ENCODE measurements at places on chromosomes 3 and 15.

DNA sequence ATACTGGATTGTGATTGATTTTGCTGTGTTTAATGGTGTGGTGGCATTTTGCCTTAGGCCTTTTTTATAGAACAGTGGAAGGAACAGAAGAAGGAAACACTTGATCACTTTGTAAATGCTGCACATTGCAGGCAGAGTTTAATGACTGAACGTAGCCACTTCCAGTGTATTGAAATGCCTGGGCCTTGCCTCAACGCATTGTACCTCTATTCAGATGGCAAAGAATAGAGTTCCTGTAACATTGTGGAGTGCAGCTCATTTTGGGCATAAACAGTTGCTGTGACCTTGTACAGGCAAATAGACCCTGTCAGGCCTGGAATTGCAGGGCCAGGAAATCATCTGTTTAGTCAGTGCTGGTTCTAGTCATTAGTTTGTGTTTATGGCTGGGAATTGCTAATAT is 225.0 kb downstream of the EPHA3 start:
- DNase-seq: no peak

DNA sequence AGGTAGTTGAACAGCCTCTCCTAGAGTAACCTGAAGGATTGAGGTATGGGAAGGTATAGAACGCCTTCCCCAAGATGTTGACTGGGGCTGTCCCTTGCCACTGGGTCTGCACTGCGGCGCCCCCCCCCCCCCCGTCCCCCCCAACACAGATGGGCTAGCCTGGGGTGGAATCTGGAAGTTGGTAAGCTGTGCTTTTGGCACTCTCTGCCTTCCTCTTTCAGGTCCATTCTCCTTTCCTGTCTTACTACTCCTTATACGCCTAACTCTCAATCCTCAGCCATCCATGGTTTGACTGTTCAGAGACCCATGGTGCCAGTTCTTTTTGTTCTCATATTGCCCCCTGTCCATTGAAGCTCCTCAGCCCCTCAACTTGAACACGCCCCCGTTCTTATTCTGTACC is 42.8 kb downstream of the MAP2K1 start:
- DNase-seq: no peak

- no peak for DNase-seq
Measured at GRCh38 chr3:159924411-159924810, 64.2 kb upstream of the IL12A start.

DNA sequence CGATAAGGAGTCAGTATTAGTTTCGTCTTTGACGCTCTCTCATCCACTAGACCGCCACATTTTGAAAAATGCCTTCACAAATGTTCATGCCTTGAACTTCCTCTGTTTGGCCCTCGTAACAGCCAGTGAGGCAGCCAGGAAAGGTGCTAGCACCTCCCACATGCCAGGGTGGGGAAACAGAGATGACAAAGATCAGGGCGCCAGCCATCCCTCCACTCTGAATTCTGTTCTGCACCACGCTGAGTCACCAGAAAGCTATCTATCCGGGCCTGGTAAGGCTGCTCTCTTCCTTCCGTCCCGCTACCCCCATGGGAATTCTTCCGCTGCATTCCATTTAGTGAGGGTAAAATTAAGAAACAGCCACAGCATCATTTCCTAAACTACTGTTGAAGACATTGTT is 31.3 kb upstream of the BCL2L10 start:
- DNase-seq: peak; percentile 52

DNA sequence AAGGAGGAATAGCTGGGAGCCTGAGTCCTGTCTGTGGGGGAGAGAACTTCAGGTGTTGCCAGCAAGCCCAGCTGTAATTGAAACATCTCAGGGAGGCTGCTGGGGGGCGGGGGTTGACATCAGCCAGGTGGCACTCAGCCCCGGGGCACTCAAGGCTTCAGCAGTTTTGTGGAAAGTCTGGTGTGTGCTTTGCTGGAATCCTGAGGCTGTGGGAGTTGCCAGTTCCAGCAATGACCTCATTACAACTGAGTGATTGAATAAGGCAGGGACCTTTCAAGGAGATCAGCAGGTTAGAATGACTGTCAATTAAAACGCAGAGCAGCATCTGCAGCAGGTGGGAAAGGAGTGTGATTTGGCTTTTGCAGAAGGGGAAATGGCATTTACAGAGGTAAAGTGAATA is 75.7 kb downstream of the FAM43A start:
- no peak for DNase-seq

DNA sequence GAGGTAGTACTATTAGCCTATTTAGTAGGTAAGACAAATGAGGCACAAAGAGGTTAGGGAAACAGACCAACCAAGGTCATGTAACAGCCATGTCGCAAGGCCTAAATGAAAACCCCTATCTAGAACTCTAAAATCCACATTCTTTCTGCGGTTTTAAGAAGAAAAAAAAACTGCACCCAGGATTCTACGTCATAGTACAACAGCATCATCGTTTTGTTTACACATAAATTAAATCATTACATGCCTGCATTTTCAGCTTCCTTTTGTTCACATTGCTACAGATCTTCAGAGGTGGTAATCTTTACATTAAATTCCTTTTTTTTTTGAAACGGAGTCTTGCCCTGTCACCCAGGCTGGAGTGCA is 548 bp upstream of the PSMD6 start:
- DNase-seq: no peak

- no peak for DNase-seq
Measured at GRCh38 chr15:39968273-39969001, 34.5 kb downstream of the EIF2AK4 start.

DNA sequence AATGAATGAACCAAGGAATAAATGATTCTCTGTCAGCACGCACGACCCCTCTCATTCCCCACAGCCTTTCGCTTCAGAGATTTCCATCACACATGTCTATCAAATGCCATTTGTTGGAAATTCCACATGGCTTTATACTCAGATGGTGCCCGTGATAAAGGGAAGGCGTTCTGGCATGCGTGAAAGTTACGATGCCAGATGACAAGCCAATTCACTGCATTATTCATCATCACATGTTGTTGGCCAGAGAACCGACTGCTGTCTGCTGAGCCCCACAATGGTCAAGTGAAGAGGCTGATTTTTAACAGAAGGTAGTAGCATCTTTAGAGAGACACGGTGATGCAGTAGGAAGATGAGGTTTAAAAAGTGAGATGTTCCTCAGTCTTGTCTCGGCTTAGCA is 74.1 kb upstream of the FRMD4B start:
- DNase-seq: no peak

GRCh38 chr3:355622-356021 is 159.1 kb downstream of the CHL1 start:
- no peak for DNase-seq

DNA sequence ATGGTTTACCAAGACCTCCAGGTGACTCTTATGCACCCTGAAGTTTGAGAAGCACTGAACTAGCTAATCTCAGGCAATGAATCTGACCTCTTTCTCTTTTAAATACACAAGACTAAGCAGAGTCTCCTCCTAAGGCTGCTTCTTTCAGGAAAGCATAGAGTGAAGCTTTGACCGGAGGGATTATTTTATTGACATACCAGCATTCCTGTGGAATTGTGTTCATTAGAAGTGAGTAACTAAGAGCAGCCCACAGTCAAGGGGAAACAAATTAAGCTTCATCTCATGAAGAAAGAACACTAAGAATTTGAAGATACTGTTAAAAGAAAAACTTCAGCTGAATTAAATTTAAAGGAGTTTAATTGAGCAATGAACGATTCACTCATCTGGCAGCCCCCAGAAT is 963.5 kb downstream of the NTRK3 start:
- DNase-seq: no peak

GRCh38 chr3:153639631-153640030 is 477.6 kb downstream of the RAP2B start:
- no peak for DNase-seq

- no peak for DNase-seq
Measured at GRCh38 chr15:46735115-46735514, 982.2 kb upstream of the SEMA6D start.

GRCh38 chr3:173301647-173302046 is 95.9 kb upstream of the NLGN1 start:
- no peak for DNase-seq

Measured in GF-D8 (cell line).